ENCODE measurements at places on chromosomes 1 and 21.

- no peak for DNase-seq
These were observed 35.1 kb downstream of the FMN2 start for GRCh38 chr1:240126821-240127220.

GRCh38 chr1:31196685-31197084 lies 43.0 kb downstream of the NKAIN1 start:
- DNase-seq, result no peak

DNA sequence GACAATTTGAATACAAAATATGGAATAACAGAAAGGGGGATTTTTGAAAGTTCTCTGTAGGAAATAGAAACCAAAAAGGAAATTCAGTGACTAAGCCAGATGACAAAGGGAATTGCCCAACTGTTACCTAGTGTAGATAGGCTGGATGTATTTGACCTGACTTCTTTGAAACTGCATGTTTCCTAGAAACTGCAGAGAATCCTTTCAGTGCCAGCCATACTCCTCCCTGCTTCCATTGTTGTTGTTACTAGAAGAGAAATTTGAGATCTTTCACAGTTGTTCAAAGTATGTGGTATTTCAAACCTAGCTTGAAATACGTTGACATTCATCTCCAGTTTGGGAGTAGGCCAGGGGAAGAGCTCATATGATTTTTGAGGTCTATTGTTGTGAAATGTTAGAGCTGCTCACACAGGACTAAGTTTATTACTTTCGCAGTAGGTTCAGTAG lies 1.8 kb upstream of the GBP5 start:
- no peak for DNase-seq

GRCh38 chr1:76826072-76826845 lies 41.0 kb upstream of the ST6GALNAC5 start:
- no peak for DNase-seq

DNA sequence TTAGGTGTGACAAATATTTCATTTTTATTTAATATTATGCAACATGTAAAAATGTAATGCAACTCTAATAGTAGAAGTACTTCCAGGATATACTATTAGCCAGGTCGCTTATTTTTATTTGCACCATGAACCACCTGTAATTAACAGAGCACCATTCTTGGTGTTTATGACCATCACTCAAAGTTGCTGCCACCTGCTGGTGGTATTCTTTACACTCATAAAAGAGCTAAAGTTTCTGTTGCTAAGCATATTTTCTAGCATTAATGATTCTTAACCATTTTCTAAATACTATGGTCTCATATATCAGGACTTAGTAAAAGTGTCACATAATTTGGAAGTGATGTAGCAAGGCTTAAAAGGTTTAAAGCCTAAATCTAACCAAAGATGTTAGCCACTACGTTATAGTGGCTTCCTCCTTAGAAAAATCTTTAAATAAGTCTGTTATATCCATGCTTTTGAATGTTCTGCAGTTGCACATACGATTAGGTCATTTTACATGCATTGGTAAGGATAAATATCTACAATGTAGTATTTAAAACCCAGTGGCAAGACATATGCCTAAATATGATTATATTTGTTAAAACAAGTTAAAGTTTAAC lies 244.5 kb downstream of the NEGR1 start:
- peak; percentile 31 for DNase-seq

- no peak for DNase-seq
These were observed 34.6 kb upstream of the PDPN start for GRCh38 chr1:13549021-13549420.

DNA sequence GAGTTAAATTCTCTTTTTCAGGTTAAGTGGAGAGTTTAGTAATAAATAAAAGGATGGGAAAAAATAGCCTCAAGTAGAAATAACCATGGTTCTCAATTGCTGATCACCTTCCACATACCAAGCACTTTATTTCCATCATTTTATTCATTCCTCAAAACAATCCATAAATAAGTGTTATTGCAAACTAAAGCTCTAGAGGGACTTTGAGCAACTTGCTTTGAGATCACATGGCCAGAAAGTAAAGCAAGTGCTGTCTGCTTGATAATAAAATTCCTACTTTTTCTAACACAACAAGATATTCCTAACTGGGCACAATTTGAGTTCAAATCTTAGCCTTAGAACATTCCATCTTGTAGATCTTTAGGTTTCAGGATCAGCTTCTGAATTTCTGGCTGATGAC lies 97.1 kb upstream of the C1orf87 start:
- DNase-seq, result no peak

GRCh38 chr1:231507476-231508355 lies 20.8 kb upstream of the TSNAX start:
- DNase-seq, result no peak

DNA sequence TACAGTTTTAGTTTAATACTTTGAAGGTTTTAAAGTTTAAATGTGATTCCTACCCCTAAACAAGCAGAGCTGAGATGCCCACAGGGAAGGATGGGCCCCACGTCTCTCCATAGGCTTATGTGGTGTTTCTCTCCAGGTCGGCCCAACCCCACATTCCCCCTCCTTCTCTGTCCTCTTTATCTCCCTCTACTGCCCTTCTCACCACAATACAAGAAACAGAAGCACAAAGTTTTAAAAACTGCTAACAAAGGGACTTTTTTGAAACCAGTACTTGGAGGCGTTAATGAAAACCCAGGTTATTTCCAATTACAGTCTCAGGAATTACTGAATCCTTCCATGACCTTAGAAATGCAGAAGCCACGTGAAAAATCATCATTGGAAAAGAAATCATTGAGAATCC lies 324.0 kb downstream of the NTNG1 start:
- DNase-seq, result no peak

DNA sequence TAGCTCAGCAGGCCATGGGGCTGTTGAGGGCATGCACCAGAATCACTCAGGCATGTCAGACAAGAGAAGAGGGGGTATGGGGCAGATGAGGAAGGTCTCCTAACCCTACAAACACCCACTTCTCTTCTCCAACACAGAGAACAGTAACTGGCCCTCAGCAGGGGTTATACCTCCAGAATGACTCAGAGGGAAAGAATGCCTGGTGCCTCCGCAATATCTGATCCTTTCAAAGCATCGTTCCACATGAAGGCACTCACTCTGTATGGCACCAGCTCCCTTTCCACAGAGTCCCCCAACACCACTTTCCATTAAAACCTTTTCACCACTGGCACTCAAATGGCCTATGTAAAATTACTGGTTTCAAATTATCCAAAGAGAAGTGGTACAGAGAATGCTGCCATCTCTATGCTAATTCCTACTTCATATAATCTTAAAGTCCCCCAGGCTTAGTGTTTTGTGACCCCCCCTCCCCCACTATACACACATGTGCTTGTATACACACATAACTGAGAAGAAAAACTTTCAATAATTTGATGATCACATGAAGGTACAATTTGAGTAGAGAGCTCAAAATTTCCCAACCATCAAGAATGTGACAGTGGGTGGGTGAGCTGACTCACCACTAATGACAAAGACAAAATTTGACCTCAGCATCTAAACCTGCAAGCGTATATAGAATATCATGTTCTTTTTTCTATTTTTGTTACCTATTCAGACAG lies 91.5 kb downstream of the SIPA1L2 start:
- DNase-seq, result no peak

DNA sequence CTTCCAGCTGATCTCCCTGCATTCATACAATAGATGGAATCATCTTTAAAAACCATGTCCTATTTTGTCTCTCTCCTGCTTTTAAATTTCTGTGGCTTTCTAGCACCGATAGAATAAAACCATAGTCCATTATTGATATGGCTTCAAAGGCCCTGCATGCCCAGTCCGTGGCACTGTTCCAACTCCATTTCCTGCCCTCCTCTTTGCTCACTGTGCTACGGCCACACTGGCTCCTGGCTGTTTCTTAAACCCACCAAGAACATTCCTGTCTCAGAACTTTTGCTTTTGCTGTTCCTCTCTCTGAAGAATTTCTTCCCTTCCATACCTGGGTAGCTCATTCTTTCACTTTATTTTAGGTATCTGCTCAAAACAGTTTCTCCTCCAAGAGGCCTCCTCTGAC lies 7.2 kb downstream of the SLAMF1 start:
- no peak for DNase-seq

- no peak for DNase-seq
These were observed 22.1 kb downstream of the PRRC2C start for GRCh38 chr1:171507435-171507834.

- DNase-seq, result no peak
These were observed 85.1 kb downstream of the POU2F1 start for GRCh38 chr1:167305706-167306277.

DNA sequence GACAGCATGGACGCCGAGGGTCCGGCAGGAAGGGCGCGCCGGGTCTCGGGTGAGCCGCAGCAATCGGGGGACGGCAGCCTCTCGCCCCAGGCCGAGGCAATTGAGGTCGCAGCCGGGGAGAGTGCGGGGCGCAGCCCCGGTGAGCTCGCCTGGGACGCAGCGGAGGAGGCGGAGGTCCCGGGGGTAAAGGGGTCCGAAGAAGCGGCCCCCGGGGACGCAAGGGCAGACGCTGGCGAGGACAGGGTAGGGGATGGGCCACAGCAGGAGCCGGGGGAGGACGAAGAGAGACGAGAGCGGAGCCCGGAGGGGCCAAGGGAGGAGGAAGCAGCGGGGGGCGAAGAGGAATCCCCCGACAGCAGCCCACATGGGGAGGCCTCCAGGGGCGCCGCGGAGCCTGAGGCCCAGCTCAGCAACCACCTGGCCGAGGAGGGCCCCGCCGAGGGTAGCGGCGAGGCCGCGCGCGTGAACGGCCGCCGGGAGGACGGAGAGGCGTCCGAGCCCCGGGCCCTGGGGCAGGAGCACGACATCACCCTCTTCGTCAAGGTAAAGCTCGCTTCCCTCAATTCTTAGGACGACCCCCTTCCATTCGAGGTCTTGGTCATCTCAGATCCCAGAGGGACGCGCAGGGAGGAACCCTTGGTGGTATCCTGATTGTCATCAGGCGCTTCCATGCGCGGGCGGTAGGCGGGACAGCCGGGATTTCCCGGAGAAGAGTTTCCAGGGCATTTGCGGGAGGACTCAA lies 1.6 kb downstream of the CLIC6 start:
- DNase-seq, result no peak

DNA sequence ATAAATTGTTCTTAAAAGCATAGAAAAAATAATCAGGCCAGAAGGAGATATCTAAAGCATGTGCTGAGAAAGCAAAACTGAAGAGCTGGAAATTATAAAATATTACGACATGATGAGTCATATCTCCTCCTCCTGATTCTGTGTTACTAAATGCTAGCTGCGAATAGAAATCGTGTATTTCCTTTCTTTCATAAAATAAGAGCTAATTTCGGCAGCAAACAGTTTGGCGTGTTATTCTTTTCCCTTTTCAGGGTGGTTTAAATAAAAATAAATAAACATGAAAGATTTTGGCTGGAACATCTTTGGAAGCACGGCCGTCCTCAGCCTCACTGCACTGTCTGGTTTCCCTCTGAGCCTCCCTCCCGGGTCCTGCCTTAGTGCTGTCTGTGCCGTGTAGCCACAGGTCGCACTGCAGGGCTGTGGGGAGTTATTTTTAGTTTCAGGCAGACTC lies 56.0 kb downstream of the ADARB1 start:
- no peak for DNase-seq

- DNase-seq, result no peak
These were observed 56.0 kb downstream of the PGBD5 start for GRCh38 chr1:230370109-230370508.

- DNase-seq, result no peak
These were observed 27.5 kb upstream of the MYSM1 start for GRCh38 chr1:58727364-58727763.

- DNase-seq, result no peak
These were observed 101.5 kb downstream of the SCCPDH start for GRCh38 chr1:246825557-246826175.

DNA sequence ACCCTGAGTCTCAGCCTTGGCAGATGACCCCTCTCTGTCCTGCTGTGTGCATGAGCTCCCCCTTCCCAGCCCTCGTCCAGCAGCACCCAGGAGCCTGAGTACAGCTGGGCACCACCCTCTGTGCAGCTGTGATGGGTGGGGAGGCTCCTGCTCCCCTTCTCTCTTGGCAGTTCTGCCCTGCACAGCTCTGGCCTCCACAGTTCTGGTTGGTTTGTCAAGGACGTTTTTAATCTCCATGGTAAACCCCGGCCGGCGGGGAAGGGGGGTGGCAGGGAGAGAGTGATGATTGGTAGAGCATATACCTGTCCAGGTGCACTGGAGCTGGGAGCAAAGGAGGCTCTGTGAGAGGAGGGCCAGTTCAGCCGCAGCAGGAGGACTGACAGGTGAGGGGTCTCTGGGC lies at the start of gene CLCNKA:
TSS of gene CLCNKA (plus strand) at position 356 of the 400 bp plus-strand sequence. CDS start 584 bp downstream, outside the sequence.
- no peak for DNase-seq

DNA sequence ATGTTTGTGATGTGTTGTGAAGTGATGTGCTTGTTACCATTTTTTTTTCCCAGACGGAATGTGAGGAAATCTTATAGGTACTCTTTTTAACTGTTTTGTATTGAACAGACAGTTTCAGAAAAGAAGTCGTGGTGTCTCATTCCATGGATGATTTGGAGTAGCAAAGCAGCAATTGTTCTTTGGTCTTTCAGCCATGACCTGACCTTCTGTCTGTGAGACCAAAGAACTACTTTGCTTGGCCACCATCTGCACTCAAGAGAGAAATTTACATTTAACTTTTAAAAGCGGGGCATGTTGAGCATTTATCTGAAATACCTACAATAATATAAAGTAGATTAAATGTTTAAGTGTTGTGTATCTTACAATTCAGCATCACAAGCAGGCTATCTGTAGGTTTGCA lies 90.2 kb downstream of the SDCCAG8 start:
- DNase-seq, result no peak

DNA sequence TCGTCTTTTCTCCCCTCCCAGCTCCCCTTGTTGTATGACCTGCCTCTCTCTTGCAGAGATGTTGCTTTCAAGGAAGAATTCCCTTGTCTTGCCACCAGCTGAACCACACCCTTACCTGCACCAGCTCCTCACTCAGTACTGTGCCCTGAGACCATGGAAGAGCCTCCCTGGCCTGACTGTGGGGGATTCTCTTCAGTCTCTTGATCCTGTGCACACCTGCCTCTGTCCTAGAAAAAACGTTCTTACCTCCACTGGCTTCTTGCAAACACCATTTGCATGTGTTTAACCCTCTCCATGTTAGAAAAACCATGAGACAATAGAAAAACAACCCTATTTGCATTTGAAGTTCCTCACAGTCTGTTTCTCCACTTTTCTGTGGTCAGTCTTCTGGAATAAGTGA lies 43.3 kb upstream of the FCRL4 start:
- no peak for DNase-seq

DNA sequence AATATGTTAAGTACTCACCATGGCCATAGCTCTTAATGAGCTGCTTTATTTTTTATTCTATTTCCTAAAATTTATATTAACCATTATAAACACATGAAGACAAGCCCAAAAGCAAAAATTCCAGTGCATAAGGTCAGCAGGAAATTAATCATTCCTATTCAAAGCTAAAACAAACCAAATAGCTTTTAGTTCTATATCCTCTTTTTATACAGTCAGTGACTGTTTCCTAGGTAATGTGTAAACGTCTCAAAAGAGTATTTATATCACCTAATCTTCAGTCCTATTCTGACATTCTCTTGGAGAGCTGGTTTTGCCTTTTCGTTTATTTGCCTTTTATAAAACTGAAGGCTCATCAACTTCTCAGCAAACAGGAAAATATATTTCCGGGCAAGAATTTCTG lies 4.2 kb downstream of the GOLPH3L start:
- DNase-seq, result no peak

Measured in right renal pelvis (tissue), 4 donors.